Renal pelvis (tissue), 12 donors: ENCODE measurements at places on chromosomes 3 and 15. TPM values are rescaled to one million over a fixed set of nuclear protein-coding genes. Genes with fewer than 3 reads are reported as not detected.

- peak; percentile 68 for DNase-seq
Measured at GRCh38 chr15:28098766-28099554, at the start of gene OCA2. Gene OCA2, minus strand, starts transcription at chr15:28099315. Its CDS starts 17,441 bp downstream, at chr15:28081874.

DNA sequence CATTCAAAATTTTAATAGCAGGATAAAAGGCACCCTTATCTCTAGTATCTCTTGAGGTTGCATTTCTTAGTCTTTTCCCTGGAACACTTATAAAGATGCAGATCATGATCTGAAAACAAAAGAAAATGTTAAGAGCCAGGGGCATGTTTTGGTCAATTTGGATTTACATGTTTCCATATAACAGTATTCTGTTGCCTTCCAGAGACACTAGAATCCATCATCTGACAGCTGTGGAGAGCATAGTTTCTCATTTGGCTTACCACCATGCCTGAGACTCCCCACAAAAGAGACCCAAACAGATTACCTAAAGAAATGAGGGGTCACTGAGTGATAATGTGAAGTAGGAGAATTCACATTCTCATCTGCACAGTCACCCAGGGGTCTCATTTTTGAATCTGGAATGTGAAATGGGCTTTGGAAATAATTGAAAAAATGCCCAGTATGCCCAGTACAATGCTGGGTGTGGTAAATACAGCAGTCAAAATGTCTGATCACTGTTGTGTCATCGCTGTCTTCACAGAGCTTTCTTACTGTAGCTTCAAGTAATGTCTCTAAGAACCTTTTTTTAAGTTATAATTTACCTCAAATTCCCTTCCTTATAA is 79.9 kb upstream of the ZBTB20 start:
- DNase-seq, result no peak

GRCh38 chr15:62896380-62896866 is 146.1 kb upstream of the TPM1 start:
- peak; percentile 36 for DNase-seq

- no peak for DNase-seq
Measured at GRCh38 chr3:52290596-52291507, 3.2 kb downstream of the GLYCTK start.

- DNase-seq, result no peak
Measured at GRCh38 chr15:62934236-62934971, 108.1 kb upstream of the TPM1 start.

DNA sequence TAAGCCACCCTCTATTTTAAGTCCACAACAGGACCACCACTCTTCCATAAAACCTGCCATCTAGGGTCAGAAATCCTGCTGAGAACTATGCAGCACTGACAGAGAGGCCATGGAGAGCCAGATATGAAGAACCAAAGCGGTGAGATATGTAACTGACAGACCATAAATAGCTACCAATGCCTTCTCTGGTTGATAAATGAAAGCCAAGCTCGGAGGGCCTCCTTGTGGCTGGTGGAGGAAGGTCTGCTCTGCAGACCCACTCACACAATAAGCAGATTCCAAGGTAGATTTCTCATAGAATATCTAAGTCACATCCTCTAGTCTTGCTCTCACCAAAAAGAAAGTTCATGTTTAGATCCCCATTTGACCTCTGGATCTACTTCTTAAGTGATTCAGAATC is 38.9 kb downstream of the RYK start:
- DNase-seq, result no peak

- DNase-seq, result no peak
Measured at GRCh38 chr3:9810433-9810770, 340 bp downstream of the TTLL3 start.

- DNase-seq, result no peak
Measured at GRCh38 chr15:61253186-61253585, 24.1 kb upstream of the RORA start.

GRCh38 chr3:15903164-15903563 is 105.4 kb upstream of the ANKRD28 start:
- peak; percentile 3 for DNase-seq

DNA sequence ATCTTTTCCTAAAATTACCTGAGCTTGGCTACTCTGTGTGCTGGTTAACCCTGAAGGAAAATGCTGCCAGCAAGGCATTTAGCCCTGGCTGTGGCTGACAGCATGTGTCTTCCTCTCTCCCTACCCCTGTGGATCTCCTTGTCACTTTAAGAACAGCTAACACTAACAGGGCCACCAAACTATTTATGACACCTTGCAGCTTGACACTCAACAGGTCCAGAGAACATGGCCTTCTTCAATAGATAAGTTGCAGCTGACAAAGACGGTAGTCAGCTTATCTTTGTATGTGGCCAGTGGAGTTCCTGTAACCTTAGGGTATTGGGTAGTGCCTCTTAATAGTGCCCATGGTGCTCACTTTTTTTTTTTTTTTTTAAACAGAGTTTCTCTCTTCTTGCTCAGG is 32.0 kb upstream of the COPB2 start:
- no peak for DNase-seq

DNA sequence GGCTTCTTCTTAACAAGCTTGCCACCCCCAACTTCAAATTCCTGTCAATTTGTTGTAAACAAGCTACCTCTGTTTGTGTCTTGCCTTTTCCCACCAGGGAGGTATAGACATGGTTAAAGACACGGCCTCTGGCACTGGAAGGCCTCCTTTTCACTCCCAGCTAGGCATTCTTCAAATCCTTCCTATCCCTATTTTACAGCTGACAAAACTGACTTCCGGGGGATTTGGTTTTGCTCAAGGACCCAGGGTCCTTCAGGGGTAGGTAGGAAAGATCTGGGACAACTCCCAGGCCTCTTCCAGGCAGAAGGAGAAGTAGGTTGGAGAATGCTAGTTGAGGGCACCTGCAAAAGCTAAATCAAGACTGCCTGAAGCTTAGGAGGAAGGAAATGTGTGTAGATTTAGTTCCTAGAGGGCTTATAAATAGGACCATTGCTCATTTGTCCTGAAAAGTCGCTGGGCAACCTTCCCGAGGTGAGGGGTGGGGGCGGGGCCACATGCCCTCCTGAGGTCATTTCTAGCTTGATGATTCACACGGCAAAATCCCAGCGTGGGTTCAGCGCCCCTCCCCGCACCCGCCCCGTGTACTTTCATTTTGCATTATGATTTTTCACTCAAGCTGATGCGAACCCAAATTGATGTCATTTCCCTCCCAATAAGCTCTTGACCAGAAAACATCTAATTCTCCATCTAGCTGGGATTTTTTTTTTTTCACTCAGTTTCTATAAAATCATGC is 365.5 kb downstream of the SHQ1 start:
- peak; percentile 50 for DNase-seq

DNA sequence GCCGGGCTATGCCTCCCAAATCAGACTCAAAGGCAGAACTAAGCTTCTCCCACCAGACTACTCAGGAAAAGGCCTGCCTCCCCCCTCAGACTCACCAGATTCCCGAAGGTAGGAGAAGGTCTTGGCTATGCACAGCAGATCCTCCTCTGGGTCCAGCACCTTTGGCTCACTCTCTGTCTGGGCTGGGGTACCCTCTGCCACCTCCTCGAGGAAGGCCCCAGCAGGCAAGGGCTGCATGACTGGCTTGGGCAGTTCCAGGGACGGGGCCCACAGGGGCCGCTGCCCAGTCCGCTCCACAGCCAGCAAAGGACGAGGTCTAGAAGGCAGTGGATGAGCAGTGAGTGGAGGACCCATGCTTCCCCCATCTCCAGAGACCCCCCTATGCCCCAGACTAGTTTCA is 3.3 kb downstream of the CISH start:
- DNase-seq, result no peak

GRCh38 chr3:66723231-66723630 is 222.4 kb upstream of the LRIG1 start:
- no peak for DNase-seq

- no peak for DNase-seq
Measured at GRCh38 chr15:89845305-89845893, 30.7 kb upstream of the ANPEP start.

DNA sequence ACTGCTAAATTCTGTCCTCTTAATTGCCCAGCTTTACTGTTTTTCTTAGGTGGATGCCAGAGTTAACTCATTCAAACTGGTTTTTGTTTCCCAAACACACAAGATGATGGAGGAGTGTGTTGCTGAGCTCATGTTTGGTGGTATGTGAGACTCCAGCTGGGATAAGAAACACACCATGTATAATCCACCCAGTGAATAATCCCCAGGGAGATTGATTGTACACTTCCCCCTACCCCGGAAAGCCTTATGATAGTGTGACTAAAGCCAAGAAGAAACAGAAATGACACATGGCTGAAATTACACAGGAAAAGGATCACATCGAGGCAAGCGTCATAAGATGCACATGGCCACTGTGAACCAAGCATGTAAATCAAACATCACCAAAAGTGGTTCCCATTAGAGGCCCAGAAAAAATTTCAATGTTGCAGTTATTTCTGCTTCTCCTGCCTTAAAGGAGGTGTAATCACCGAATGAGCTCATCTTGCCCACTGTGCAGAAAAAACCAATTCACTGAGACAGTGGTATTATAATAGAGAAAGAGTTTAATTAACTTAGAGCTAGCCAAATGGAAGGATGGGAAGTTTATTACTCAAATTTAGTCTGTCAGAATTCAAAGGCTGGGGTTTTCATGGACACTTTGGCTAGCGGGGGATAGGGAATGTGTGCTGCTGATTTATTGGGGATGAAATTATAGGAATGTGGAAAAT is 56.7 kb upstream of the MAGI1 start:
- DNase-seq, result no peak

GRCh38 chr3:40951636-40952035 is 247.7 kb upstream of the CTNNB1 start:
- DNase-seq, result no peak

- DNase-seq, result no peak
Measured at GRCh38 chr3:181716966-181717365, 5.2 kb downstream of the SOX2 start.

- no peak for DNase-seq
Measured at GRCh38 chr3:21462141-21462540, 288.9 kb downstream of the ZNF385D start.

DNA sequence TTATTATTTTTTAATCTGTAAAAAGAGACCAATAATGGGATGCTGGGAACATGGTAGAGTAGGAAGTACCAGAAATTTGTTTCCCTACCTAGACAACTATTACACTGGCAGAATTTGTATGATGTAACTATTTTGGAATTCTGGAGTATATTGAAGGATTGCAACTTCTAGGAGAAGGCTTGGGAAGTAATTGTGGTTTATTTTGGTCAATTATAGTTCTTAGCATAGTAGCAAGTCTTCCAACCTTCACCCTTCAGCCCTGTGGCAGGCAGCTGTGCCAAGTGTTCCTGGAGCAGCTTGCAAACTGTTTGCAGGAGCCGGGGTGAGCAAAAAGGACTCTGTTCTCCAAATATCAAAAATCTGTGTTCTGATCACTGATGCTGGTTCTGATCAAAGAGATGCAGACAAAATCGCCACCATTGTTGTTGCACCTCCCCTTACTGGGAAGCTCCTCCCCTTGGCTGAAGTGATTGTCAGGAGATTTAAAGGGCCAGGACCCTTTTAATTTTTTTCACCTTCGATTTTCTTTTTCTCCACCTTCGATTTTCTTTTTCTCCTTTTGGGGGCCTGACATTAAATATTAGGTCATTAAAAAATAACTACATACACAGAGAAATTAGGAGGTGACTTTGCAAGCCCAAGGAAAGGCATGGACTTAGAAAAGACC is 363.3 kb downstream of the SLC9A9 start:
- DNase-seq, result no peak

GRCh38 chr15:89662893-89663626 is 7.8 kb upstream of the KIF7 start:
- DNase-seq, result no peak

GRCh38 chr15:50500352-50500751 is 46.1 kb downstream of the USP50 start:
- DNase-seq, result no peak

DNA sequence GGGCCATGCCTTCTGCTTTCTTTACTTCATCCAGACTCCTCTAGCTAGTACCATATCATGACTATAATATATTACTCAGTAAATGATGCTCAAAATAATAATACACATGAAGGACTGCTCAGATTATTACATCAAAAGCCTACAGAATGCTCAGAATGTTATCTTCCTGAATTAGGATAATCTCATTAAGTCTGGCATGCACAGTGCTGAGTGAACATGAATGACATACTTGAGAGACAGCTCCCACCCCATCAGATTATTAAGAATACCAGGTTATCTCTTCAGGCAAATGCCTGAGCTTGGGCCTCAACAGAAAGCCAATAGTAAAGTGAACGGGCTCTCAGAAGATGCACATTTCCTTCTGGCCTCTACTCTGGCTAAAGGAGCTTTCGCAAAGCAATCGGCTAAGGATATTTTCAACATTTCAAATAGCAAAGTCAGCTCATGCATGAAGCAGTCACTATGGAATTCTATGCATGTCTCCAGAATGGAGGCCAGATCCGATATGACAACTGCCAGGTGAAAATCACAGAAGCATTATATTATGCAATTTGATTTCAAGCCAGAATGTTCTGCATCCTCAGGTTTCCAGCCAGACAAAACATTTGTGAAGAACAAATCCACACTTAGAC is 122.6 kb downstream of the KCNMB2 start:
- DNase-seq, result no peak

- peak; percentile 3 for DNase-seq
Measured at GRCh38 chr15:56736308-56736707, 3.0 kb upstream of the ZNF280D start.

- no peak for DNase-seq
Measured at GRCh38 chr3:189053322-189053721, 118.4 kb upstream of the TPRG1 start.

DNA sequence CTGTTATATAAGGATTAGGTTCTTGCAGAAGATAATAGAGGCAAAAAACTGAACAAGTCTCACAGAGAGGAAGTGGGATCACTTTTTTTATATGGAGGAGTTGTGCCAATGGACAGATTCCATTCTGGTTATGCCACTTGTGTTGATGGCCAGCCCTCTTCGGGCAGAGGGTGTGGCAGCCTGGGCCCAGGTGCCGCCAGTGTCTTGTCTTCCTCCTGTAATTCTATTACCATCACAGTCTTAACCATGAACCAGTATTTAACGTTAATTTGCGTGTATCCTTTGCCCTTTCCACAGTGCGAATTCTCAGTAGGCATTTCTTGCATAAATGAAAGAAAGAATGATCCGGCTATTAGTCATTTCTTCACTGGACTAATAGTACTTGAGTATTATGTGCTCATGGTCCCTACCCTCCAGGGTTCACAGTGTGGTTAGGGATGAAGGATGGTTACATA is 7.0 kb upstream of the USP4 start:
- no peak for DNase-seq

GRCh38 chr3:146781606-146782005 is 176.5 kb upstream of the PLSCR5 start:
- no peak for DNase-seq

- DNase-seq, result peak; percentile 58
Measured at GRCh38 chr15:67188551-67189218, 65.8 kb downstream of the AAGAB start.

- no peak for DNase-seq
Measured at GRCh38 chr3:121430664-121431215, 115.0 kb downstream of the POLQ start.

The ITIH4 gene
- 12.4 TPM for polyA plus RNA-seq

The ADAMTS17 gene
- 2.1 TPM for polyA plus RNA-seq

The TBL1XR1 gene
- polyA plus RNA-seq, result 118 TPM

The CAV3 gene
- polyA plus RNA-seq, result 0.89 TPM

The ZNF660 gene
- polyA plus RNA-seq, result 8.1 TPM

The BDH1 gene
- 58.9 TPM for polyA plus RNA-seq

The RCCD1 gene
- 19.7 TPM for polyA plus RNA-seq

The SLC22A14 gene
- polyA plus RNA-seq, result 0.90 TPM

The CX3CR1 gene
- 5.8 TPM for polyA plus RNA-seq

The TGM4 gene
- polyA plus RNA-seq, result 0.05 TPM

The UROC1 gene
- polyA plus RNA-seq, result 0.13 TPM

The P2RY12 gene
- 0.91 TPM for polyA plus RNA-seq
